ENCODE measurements at places on chromosomes 5 and 9.

DNA sequence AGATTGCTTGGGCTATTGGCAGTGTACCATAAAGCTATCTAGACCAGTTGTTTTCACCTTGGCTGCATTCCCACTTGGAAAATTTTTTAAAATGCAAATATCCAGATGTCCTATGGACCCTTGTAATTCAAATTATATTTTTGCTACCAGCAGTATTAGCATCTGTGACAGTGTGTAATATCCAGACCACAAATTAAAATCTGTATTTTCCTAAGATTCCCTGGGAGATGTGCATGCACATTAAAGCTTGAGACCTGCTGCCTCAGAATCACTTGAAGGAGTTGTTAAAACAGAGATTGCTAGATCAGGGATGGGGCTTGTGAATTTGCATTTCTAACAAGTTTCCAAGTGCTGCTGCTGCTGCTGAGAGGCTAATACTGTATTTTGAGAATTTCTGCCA is 381.2 kb upstream of the PDE4D start:
- DNase-seq, result no peak

DNA sequence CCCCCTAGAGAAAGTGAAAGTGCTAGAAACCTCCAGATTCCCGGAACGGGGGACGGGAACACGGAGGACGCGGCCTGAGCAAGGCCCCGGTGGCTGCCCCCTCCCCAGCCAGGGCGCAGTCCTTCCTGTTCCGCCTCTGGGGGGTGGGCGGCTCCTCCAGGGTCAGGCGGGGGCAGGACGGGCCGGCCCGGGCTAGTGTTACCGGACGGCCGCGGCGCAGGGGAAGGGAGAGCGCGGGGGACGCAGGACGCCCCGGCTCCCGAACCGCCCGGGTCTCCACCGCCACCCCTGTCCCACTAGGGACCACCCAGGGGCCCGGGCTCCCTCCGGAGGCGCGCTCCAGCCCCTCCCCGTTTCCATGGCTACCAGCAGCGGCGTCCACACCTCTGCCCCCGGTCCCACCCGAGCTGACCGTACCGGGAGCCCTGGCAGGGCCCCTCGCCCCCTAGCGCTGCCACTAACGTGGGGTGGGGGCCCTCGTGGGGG is 579 bp downstream of the SLC12A7 start:
- DNase-seq, result no peak

DNA sequence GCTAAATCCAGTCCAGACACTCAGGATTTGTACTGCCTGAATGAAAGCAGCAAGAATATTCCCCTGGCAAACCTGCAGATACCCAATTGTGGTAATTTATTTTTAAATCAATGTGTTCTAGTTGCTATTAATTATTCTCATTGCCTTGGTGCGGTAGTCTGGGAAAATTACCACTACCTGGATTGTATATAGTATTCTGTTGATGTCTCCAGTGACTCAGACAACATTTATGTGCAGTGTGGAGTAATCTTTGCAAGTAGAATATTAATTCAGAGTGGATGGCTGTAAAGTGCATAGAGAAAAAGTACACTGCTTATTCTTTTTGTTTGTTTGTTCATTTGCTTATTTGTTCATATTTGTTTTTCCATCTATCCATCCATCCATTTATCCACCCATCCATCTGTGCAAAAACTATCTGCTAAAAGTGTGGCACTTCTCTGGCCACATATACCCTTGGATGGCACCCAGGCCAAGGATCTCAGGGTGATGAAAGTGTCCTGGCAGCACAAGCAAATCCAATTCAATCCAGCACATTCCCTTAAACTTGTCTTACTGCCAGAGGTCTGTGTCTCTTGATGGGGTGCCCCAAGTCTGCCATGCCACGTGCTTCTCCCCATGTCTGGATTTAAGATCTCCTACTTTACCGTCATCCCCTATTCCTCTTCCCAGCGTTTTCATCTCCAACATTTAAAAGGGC is 41.3 kb downstream of the NTRK2 start:
- no peak for DNase-seq

GRCh38 chr5:56080375-56081052 is 85.8 kb upstream of the IL6ST start:
- DNase-seq, result no peak

DNA sequence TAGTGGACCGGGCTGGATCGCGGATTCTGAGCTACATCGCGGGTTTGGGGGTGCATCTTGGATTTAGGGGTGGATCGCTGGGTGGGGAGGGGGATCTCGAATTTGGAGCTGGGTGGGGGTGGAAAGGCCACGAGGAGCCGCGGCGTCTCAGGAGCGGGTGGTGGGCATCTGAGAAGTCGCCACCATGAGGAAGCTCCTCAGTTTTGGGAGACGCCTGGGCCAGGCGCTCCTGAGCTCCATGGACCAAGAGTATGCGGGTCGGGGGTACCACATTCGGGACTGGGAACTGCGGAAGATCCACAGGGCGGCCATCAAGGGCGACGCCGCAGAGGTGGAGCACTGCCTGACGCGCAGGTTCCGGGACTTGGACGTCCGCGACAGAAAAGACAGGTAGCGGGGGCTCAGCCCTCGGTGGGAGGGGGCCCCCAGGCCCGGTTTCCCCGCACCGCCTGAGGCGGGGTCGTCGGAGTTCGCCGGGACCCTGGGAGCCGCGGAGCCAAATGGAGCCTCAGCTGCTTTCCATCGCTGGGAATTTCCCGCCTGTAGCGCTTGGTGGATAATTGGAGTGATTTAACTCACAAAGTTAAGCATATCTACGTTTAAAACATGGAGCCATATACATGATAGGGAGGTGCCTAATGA is 376 bp downstream of the ANKRD18B start:
- no peak for DNase-seq
